ENCODE measurements at places on chromosomes 4 and X.

GRCh38 chrX:140918398-140919038, 83.9 kb upstream of the SPANXB1 start:
- DNase-seq: peak; percentile 57

- no peak for DNase-seq
These were observed 59.6 kb upstream of the MAMLD1 start for GRCh38 chrX:150303386-150304097.

DNA sequence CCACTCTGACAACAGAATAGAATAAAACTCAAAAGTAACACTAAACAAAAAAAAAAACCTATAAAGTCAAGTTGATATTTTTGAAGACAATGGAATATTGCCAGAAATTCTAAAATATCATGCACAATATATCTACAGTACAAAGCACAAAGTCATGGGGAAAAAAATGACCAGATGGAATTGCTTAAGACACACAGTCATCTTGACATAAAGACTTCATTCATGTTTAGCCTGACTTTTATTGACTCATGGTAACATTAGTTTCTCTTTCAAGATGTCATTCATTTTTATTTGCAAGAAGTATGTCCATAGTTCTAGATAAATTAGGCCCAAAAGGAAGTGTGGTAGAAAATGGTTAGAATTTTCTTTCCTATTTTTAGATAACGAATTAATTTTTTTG, 259.1 kb downstream of the CAMK2D start:
- peak; percentile 32 for DNase-seq

GRCh38 chr4:110087070-110087708, 111.2 kb downstream of the ELOVL6 start:
- peak; percentile 72 for DNase-seq

DNA sequence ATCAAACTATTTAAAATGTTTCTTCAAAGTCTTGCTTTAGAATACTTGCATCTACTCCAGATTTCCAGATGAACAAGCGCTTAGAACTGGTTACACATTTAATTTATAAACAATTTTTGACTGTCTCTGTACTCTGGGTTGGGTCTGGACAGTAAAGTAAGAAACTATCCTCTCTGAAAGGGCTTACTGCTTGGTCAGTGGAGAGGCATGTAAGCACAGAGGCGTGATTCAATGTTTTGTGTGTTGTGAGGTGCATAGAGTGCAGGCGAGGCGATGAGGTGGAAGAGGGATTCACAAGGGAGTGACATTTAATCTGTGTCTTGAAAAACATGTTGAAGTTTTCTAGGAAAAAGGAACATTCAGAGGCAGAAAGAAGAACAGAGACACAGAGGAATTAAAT, 231.4 kb downstream of the VEGFC start:
- no peak for DNase-seq

Measured in fibroblast of skin of scalp (primary cell).